ENCODE measurements at places on chromosomes 12 and 14.

- no peak for DNase-seq
Measured at GRCh38 chr12:94284859-94285258, 136.5 kb downstream of the PLXNC1 start.

GRCh38 chr14:75968456-75968855 is 13.3 kb downstream of the TGFB3 start:
- no peak for DNase-seq

DNA sequence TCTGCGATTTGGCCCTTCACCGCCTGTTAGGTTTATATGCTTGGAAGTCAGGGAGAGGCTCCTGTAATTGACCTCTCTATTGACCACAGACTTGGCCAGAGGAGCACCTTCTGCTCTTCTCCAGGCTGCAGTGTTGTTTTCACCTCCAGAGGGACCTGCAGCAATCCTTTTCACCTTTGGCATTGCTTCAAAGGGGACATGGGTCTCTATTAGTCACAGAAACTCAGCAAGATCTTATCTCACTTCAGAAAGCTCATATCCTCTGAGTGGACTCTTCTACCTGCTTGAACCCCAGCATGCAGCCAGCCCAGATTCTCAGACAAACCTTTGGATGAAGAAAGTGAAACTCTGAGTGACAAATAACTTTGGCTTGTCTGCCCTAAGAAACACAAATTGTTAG is 339.3 kb downstream of the NRXN3 start:
- DNase-seq: no peak

- DNase-seq: no peak
Measured at GRCh38 chr12:6288235-6288634, 22.2 kb upstream of the PLEKHG6 start.

DNA sequence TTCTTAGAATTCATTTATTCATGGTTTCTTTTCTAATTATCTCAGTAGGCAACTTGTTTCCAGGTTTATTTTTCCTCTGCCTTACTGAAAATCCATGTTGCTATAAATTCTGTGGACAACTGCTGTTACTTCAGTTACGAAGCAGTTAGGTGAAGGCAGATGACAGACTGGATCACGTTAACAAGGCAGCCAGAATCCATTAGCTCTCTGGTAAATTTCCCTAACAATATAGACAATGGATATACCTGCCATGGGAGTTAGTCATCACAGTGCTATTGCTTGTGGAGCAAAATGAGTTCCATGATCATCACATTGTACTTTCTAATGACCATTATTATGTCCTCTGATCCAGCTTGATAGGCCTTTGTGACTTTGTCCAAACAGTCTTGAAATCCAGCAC is 291.5 kb downstream of the NELL2 start:
- no peak for DNase-seq

DNA sequence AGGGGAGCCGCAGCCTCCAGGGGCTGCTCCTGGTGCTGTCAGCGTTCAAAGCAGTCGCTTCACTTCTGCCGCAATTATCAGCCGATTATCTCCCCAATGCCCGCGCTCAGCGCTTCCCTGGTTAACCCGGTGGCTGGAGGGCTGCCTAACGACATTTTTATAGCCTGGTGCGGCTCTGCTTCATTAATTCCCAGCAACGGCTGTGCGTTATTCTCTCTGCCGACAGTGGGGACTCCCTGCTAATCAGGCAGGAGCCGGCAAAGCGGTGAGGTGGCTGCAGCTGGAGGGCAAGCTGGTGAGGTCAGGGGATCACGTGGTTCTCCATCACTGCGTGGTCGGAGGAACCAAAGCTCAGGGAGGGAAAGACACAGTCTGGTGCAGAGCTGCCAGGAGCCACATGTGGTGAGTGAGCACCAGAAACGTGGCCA is 62.9 kb downstream of the GLRX5 start:
- DNase-seq: no peak

DNA sequence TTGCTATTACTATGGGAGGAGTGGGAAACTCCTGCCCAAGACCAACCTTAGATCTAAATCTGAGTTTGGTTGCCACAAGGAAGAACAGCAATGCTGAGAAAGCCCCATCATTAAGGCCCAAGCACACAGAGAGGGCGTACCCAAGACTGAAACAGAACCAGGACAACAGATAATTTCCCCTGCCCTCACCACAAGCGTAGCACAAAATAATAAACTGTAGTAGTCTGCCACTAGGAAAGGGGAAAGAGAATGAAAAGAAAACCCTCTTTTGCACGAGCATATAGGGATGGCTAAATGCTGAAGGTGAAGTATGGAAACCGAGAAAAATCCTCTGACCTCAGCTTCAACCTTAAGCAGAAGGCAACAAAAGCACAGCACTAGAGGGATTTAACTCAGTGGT is 76.5 kb upstream of the DHRS4 start:
- DNase-seq: no peak

Measured in skin of body (tissue), 3 donors.